ENCODE measurements at places on chromosomes 7 and 10.

DNA sequence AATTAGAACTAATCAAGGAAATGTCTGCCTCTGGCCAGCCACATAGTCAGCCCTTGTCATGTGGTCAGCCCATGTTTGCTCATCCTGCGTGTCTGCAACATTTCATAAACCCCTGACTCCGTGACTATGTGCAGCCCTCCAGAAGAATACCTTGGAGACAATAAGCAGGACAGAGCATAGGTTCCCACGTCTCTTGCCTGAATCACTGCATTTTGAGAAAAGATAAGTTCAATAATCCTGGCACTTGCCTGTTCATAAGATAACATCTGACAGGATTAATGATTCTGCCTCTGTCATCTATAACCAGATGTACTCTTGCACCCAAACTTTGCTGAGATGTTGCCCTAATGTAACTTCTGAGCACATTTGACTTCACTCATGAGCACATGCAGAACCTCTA, 78.4 kb downstream of the AKR1D1 start:
- no peak for DNase-seq

- DNase-seq = no peak
Observed at GRCh38 chr10:113230011-113230610, 280.1 kb downstream of the TCF7L2 start.

DNA sequence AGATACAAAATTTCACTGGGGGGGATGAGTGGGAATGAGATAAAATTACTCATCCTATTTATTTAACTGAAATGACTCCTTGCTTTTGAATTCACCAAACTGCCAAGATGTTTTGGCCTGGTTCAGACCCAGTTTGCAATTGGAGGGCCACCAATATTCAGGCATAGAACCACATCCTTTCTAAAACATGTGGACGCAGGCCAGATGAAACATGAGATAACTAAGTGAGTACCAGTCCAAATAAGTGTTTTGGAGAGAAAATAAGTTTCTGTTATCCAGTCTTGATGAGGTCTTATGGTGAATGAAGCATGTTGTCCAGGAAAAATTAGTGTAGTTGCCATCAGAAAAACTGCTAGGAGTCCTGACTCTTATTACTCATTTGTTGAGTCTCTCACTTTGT, 36.3 kb upstream of the PDK4 start:
- no peak for DNase-seq

DNA sequence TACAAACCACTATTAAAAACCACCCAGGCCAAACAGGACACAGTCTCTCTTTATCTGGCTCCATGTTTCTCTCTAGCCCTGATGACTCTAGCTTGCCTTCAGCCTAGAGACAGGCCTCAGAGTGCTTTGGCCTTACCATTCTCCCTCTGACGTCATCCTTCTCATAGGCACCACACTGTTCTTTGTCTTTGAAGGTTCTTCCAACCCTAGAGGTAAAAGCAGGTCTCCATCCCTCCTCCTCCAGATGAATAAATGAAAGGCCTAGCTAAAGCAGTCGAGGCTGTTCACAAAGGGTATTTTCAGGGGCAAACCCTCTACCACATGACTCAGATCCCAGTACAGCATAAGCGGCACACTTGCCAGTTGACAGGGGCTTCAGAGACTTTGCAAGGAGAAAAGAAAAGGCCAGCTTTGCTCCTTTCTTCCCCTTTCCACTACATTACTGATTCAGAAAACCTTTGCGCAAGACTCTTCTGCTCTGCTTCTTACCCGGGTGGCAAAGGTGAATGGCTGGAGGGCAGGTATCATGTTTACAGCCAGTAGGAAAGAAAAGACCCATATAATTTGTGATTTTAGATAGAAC, 14.8 kb downstream of the NFE2L3 start:
- no peak for DNase-seq

DNA sequence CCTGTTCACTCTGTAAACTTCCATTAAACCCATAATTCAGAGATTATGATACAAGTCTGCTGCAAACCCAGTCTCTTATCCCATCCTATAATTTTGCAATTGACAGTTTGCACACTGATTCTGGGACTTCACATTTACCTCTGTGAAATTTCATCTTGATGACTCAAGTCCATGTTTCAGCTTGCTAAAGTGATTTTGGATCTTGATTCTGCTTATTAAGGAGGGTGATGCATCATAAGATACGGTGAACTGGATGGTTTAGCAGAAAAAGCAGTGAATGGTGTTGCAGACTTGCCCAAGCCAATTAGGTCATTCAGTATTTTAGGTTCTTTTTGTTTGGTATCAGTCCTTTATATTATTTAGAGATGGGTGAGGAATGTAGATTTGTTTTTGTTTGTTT, 125.5 kb upstream of the PODXL start:
- DNase-seq = no peak

- DNase-seq = no peak
Observed at GRCh38 chr7:136528329-136528728, 340.1 kb upstream of the CHRM2 start.

GRCh38 chr10:70320751-70321150, 36.9 kb upstream of the NPFFR1 start:
- no peak for DNase-seq

DNA sequence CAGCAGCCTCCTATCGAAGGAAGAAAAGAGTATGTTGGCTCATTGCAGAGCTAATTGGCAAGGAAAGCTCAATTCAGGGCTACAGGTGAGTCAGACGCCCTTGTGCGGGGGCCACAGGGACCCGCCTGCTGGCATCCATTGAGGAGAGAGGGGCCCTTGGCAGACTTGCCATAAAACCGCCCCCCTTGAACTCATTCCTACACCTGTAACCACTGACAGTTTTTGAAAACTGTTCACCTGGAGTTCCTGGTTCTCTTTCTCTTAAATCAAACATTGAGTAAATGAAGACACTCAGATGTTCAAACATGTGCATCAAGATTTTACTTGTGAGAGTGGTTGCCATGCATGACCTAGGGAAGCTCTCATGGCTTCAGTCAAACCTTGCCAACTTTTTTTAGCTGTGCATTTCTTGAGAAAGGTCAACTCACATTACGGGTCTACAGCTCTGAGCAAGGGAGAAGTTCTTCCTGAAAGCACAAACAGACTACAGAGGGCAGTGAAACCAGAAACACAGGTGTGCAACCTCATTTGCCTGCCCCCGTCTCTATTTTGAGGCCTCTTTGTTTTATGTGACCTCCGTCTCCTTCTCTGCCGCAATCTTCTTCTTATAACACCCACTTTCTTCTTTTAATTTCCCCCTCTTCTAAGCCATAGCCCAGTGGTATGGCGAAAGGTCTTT, 87.8 kb downstream of the TBXAS1 start:
- peak; percentile 69 for DNase-seq

DNA sequence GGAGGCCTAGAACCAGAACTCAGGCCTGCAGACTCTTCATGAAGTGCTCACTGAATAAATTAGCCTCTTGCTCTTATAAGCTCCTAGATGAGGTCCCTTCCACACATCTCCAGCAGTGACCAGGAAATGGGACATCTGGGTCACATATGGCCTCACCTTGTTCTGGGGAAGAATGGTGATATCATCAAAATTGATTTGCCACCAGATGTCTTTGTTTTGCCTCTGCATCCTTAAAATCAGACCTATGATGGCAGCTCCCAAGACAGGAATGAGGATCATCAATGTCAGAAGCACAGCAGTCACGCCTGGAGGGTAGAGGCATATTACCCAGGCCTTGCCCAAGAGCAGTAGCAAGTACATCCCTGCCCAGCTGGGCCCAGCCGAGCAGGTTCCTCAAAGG, 33.3 kb upstream of the ACSL5 start:
- no peak for DNase-seq

DNA sequence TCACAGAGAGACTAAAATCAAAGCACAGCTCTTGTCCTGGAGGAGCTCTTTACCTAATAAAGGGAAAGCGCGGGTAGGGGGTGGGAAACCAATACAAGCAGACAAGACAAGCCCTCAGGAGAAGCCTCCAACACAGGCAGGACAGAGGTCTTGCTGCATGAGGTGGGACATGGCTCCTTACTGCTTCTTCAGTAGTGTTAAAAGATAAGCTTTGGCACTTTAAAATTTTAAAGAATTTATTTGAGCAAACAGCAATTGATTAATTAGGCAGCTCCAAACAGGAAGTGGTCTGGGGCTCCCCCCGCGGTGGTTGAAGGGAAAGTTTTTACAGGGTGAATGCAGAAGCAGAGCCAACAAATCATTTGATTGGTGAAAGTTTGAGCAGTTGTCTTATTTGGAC, 50.3 kb upstream of the MACC1 start:
- DNase-seq = no peak

- DNase-seq = peak; percentile 70
Observed at GRCh38 chr10:12041766-12042408, 722 bp downstream of the UPF2 start.

GRCh38 chr10:83248106-83248631, 891.1 kb upstream of the GHITM start:
- DNase-seq = no peak

DNA sequence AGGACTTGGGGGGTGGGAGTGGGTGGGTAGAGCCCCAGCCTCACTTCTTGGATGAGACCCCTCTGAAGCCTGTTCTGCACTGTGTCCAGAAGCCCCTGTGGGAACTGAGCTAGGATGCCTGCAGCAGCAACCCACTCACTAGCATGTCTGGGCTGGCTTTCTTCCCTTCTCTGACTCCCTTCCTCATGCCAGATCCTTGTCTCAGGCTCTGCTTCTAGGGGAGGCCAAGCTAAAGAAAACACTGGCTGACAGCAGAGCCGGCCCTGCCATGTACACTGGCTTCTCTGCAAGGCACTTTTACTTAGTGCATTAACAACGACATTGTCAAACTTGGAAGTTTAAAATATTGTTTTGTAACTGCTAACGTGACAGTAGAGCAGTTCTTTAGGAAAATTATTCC, 50.2 kb downstream of the ARHGAP22 start:
- peak; percentile 35 for DNase-seq

DNA sequence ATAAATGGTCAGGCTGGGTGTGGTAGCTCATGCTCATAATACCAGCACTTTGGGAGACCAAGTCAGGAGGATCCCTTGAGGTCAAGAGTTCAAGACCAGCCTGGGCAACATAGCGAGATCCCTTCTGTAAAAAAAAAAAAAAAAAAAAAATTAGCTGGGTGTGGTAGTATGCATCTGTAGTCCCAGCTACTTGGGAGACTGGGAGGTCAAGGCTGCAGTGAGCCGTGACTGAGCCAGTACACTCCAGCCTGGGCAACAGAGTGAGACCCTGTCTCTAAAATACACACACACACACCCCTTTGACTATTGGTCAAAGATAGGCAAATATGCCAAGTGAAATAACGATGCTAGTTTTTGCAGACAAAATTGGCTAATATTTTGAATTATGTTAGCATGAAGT, 80.6 kb downstream of the IGF2BP3 start:
- DNase-seq = no peak

DNA sequence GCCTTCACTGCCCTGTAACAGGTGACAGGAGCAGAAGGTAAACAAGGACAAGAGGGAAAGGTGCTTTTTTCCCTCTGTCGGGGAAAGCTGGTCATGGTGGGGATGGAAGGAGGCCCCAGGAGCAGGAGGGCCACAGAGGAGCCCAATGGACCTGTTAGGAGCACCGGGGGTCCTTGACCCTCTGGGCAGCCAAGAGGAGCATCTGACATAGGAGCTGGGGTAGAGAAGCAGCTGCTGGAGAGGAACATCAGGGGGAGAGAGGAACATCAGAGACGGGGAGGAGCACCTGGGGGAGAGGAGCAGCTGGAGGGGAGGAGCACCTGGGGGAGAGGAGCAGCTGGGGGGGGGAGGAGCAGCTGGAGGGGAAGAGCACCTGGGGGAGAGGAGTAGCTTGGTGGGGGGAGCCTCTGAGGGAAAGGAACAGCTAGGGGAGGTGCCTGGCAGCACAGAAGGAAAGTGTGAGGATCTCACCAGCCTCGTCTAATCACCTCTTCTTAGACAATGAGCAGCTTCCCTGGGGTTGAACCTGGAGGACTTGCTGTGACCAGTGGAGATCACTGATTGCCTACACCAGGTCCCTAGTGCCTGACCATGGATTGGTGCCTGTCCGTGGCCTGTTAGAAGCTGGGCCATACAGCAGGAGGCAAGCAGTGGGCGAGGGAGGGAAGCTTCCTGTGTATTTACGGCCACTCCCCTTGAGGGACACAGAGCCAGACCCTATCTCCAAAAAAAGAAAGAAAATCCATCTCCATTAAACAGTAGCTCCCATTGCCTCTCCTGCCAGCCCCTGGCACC, 37.6 kb downstream of the JAKMIP3 start:
- DNase-seq = no peak

DNA sequence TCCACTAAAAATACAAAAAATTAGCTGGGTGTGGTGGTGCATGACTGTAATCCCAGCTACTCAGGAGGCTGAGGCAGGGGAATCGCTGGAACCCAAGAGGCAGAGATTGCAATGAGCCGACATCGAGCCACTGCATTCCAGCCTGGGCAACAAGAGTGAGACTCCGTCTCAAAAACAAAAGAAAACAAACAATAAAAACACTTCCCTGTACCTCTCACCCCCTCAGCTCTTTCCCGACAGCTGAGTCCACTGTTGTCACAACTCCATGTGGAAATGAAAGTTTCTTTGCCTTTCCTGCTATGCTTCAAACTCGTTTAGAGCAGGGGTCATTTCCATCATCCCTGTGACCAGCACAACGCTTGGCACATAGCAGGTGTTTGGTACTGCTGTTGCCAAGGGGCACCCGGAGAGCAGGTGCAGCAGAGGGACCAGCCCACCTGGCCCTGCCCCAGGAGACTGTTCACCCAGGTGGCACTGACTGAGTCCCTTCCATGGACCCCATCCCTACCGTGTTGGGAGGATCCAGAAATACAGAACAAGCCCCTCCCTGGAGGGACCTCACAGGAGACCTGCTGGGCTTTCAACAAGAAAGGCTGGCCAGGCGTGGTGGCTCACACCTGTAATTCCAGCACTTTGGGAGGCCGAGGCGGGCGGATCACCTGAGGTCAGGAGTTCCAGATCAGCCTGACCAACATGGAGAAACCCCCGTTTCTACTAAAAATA, 4.9 kb downstream of the TMEM130 start:
- no peak for DNase-seq

DNA sequence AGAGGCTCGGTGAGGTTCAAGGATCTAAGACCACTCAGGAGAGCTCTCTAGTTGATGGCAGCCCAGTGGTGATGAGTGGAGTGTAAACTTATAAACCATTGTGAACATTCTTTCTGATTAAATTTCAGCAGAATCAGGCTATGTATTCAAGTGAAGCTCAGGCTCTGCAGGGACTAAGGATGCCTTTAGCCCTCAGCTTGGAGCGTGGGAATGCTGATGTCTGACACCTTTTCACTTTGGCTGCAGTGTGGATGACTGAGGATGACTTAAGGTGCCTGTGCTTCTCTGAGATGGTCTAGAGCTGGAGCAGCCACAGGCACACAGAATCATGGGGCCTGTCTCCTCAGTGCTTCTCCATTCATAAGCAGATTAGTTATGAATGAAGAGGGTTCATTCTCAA, 150.4 kb downstream of the SORCS3 start:
- DNase-seq = no peak

- peak; percentile 77 for DNase-seq
Observed at GRCh38 chr10:75187961-75188426, 22.6 kb upstream of the VDAC2 start.

DNA sequence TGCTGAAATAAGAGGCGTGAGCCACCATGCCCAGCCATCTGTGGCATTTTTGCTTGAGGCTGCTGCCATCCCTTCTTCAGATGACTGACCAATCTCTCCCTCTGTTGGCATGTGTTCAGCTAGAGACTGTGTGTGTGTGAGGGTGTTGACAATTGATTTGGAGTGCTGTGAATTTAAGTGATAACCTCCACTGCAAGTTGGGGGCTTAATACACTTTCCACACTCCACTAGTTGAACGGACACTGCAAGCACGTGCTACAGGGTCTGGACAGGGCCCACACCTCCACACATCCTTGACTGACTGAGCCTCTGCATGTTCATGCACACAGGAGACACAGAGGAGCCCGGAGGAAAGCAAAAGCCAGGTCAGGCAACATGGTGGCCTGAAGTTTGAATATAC, 51.3 kb downstream of the BRAF start:
- no peak for DNase-seq
